ENCODE measurements at places on chromosomes 11 and 22.

DNA sequence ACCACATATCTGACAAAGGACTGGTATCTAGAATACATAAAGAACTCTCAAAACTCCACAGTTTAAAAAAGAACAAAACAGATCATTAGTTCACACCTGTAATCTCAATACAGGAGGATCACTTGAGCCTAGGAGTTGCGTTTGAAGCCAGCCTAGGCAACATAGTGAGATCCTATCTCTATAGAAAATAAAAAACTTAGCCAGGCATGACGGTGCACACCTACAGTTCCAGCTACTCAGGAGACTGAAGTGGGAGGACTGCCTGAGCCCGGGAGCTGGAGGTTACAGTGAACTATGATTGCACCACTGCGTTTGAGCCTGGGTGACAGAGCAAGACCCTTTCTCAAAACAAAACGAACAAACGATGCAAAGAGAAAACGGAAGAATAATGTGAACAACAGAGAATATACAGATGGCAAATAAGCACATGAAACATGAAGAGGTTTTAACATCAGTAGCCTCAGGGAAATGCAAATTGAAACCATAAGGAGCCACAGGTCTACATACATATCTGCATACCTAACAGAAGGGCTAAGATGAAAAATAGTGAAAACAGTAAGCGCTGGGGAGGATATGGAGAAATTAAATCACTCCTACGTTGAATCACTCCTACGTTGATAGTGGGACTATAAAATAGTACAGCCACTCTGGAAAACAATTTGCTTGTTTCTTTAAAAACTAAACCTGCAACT, 70.7 kb downstream of the DGCR2 start:
- DNase-seq, result no peak

DNA sequence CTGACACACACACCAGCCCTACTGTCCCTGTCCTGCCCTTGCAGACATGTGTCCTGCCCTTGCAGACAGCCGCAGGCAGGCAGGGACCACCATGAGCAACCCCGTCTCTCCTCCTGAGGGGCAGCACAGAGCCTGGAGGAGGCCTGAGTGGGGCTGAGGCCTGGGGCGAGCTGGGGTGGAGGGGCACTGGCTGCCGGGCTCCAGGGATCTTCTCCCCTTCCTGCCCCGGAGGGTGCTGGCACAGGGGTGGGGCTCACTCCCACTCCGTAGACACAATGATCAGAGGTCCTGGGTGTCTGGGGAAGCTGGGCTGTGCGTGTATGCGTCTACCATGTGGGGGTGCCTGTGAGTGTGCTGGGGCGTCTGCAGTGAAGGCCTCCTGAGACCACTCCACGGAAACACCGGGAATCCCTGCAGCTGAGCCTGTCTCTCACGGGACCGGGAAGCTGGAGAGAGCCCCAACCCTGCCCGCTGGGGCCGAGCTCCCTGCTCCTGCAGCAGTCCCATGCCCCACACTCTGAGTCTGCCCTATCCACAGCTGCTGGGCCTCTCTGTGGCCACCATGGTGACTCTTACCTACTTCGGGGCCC, 588 bp downstream of the TSPAN32 start:
- no peak for DNase-seq

- DNase-seq, result no peak
Measured at GRCh38 chr11:84256618-84257017, 970.5 kb upstream of the CCDC90B start.

DNA sequence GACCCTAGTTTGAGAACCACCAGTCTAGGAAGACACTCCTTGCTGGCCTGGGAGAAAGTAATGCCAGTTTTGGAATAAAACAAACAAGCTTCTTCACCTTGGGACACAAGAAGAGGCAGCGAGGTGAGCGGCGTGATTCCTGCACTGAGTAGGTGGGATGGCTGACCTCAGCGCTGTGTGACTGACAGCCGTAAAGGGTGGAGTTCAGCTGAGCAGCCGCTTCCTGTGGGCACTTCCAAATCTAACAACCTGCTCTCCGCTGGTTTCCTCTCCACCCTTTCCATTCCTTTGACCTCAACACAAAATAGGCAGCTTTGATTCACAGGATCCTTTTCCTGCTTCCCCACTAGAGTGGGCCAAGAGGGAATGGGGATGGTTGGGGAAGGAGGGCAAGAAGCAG, 45.8 kb downstream of the PC start:
- no peak for DNase-seq

DNA sequence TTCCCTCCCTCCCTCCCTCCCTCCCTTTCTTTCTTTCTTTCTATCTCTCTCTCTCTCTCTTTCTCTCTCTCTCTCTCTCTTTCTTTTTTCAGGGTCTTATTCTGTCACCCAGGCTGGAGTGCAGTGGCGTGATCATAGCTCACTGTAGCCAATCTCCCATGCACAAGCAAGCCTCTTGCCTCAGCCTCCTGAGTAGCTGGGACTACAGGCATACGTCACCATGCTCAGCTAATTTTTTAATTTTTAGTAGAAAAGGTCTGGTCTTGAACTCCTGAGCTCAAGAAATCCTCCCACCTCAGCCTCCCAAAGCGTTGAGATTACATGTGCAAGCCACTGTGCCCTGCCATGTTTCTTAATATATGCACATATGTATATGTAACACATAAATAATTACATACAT, 19.0 kb downstream of the TSKU start:
- no peak for DNase-seq

DNA sequence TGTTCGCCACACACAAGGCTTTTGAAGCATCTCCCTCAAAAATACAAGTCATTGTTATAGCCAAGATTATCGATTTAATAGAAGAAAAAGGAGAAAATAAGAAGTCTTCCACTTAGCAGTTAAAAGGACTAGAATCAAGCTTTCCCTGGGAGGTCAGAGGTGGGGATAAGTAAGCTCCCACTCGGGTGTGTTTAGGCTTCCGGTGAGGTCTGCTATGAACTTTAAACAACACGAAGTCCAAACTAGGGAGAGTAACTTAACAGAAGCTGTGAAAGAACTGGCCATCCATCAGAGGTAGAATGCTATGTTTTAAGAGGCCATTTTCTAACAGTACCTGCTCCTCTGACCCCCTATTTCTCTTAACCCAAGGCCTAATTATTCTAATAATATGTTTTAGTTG, 91.4 kb upstream of the APOA1 start:
- no peak for DNase-seq

DNA sequence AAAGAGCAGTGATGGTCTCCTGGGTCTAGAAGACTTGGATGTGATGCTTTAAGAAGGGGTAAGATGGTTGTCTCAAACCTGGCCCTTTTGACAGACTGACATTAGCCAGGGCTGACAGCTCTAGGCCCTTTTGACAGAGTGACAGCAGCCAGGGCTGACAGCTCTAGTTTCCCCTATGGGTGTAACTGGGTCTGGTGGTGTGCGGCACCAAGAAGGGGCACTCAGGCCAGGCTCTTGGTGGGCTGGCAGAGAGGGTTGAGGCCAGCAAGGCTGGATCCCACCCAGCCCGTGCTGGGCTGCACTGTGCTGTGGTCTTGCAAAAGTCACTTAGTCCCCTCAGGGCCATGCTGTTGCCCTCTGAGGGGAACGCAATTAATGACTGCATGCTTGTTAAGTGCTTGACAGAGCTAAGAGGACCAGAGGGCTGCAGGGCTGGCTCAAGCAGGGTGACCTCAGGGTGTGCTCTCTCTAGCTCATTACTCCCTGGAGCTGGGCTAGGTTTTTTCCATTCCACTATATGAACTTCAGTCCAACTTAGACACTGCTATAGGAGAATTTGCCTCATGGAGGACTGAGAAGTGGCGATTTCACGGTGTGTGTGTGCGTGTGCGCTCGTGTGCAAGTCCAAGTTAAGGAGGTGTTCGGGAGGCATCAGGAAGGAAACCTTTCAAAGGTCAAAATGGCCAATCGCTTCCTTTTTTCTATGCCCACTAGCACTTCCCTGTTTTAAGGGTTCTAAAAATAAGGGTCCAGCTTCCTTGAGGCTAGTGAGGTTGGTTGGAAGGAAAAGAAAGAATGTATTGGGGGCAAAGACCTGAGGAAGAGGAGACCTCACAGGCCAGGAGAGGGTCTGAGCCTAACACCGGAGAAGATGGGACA, 4.4 kb downstream of the UBASH3B start:
- no peak for DNase-seq

DNA sequence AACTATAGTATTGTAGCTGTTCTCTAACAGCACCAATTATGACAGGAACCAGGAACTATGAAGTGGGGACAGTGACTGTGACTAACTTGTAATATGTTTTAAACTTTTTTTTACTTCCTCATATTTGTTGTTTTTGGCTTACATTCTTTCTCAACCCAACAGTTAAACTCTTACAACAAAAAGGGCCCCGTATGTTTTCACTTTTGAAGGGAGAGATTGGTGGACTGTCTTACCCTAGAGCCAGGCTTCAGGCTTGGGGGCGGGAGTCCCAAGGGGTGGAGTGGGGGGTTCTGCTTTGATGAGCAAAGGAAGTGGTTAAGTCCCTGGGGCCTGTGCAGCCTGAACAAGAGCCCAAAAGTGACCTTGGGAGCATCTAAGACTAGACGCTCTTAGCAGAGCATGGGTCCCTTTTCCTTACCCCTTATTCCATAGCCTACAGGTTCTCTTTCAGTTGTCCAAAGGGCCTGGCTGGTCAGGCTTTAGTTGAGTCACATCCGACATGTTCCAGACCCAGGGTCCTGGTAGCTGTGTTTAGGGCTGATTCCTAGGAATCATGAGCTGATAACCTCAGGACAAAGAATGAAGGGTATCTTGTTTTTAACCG, 38.8 kb downstream of the STIM1 start:
- DNase-seq, result no peak

DNA sequence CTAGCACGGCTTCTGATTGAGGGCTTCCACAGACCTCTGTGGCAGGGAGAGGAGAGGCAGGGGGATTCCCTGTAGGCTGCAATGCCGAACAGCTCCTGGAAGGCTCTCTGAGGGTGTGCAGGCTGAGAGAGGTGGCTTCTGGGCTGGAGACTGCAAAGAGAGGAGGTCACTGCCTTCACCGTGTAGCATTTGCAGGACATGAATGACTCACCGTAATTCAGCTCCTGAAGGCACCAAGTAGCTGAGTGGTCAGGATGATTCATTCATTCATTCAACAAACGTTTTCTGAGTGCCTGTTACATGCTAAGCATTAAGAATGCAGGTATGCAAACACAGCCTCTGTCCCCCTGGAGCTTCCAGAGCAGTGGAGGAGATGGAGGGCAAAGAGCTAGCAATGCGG, 18.0 kb upstream of the EIF3D start:
- no peak for DNase-seq

- no peak for DNase-seq
Measured at GRCh38 chr11:32343325-32344008, 91.9 kb downstream of the WT1 start.

- DNase-seq, result no peak
Measured at GRCh38 chr11:46553814-46554212, 40.0 kb downstream of the AMBRA1 start.

- DNase-seq, result no peak
Measured at GRCh38 chr11:76885390-76886097, 24.8 kb downstream of the ACER3 start.

DNA sequence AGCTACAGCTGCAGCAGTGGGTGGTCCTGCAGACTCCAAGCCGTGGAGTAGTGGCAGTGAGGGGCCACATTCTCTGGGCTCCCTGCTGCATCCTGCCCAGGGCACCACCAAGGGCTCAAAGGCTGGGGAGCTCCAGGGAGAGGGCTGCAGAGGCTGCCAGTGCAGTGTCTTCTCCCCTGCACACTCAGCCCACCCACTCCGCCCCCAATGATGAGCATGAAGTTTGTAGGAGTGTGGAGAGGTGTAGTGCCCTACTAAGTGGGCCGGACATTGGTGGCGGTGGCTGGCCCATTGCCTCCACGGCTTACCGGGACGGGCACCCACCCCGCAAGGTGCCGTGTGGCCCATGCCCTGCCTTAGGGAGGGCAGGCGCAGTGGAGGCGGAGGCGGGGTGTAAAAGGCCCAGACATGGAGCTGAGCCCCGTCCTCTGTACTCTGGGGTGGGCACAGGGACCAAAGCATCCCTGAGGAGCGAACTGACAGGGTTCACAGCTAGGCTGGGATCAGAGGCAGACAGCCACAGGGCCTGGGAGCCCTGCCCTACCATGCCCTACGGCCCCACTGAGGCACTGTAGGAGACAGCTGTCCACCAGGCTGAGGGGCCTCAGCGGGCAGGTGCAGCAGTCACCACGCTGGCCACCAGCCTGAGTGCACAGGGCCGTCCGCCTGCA, 18.9 kb downstream of the ARVCF start:
- DNase-seq, result no peak

GRCh38 chr11:31355131-31355530, 14.4 kb downstream of the DCDC1 start:
- no peak for DNase-seq

DNA sequence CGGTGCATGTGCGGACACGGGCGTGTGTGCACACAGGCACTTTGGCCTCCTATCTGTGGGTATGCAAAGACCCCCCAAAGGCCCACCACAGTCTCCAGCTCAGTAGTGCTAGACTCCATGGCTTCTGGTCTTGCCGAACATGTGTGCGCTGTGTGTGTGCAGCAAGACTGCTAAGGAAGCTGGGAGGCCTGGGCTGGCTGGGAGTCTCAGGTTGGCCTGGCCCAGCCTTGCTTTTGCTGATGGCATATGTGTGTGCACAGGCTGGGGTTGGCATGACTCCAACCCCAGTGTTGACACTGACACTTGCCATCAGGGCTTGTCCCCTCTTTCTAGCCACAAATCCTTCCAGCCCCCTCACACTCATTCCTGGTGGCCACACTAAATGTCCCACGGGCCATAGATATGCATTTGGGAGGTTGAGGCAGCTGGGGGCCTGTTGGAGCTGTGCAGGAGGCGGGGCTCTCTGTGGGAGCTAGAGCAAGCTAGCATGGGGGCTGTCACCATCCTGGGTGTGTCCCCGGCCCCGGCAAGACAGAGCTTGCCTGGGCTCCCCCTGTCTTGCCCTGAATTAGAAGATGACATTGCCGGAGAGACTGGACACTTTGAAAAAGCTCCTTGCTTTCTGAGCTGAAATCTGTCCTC, 60.9 kb upstream of the NECTIN1 start:
- no peak for DNase-seq

DNA sequence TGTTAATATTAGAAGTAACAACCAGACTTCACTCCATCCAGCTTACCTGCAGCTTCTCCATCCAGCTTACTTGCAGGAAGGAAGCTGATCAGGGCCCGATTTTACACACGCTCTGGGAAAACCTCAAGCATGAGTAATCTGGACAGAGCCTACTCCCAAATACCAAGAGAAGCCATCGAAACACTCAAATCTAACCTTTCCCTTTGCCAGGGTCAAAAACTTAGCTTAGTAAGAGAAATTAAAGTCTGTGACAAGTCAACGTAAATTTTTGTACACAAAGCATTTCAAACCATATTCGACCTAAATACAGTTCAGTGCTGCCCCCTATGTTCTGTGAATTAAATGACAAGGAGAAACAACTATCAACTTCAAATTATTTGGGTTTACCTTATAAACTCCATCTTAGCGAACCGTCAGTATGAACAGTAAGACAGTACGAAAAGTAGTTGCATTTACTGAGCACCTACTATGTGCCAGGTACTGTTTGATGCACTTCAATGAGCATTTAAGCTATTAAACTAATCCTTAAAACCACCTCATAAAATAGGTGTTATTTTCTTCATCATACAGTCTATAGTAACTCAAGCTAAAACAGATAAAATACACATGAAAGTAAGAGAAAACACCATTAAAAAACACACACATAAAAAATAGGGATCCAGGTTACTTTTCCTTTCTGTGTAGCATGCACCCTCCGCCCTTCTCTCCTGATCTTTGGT, 36.9 kb downstream of the ARFGAP3 start:
- DNase-seq, result no peak
